ENCODE measurements at places on chromosomes 16 and 17.

- peak; percentile 77 for DNase-seq
These were observed 12.7 kb downstream of the SLC5A11 start for GRCh38 chr16:24858219-24859041.

DNA sequence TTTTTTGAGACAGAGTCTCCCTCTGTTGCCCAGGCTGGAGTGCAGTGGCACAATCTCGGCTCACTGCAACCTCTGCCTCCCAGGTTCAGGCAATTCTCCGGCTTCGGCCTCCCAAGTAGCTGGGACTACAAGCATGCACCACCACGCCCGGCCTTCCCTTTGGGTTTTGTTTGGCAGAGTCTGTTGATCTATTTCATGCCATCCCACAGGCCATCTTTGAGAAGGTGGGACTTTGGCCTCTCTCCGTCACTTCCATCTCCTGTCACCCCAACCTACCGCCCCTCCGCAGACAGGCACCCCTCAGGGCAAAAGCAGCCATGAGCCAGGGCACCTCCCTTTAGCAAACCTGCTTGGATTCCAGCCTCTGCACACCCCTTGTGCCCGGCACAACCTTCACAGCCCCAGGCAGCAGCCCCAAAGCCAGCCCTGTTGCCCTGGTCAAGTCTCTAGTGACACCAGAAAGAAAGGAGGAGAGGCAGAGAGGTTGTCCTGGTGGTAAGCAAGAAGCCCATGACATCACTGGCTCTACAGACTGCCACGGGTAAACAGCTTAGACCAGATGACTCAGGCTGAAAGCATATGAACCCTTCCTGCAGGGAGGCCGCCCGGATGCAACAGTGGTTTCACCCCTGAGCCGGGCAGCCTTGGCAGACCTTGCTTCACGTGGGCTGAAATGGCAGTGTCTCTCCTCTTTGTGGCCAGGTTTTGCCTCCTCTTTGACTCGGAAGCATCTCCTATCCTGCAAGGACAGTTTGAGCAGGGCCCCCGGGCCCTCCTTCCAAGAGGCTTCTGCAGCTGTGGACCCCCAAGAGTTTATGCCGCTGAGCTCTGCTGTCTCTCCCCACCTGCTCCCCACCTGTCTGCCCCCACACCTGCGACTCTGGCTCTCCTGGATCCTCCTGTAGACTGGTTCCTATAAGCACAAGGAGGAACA is 8.1 kb upstream of the TIMP2 start:
- peak; percentile 47 for DNase-seq

DNA sequence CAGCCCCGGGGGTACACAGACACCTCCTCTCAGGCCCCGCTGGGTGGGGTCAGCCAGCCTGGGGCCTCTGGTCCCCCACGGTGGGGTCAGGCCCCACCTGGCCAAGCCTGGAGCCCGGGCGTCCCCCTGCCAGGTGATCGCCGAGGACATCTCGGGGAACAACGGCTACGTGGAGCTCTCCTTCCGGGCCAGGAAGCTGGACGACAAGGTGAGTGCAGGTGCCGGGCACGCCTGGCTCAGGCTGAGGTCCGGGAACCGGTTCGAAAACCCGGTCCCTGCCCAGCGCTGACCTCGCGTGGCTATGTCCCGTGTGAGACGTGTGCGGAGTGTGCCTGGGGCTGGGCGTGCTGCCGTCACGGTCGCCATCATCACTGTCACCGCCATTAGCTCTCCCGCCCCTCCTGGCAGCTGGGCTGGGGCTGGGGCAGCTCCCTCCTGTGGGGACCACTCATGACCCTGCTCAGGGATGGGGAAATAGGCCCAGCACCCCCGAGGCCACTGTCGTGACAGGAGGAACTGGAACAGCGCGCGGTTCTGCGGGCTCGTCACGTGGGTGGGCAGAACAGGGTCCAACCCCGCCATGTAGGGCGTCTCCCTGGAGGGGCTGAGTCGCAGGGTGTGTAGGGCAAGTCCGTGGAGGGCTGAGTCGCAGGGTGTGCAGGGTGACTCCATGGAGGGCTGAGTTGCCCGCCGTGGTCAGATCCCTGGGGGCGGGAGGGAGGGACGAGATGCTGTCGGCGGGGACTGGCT is 8.5 kb downstream of the CPNE7 start:
- no peak for DNase-seq

- DNase-seq: no peak
These were observed 1.3 kb upstream of the KRTAP4-7 start for GRCh38 chr17:41082626-41083025.

DNA sequence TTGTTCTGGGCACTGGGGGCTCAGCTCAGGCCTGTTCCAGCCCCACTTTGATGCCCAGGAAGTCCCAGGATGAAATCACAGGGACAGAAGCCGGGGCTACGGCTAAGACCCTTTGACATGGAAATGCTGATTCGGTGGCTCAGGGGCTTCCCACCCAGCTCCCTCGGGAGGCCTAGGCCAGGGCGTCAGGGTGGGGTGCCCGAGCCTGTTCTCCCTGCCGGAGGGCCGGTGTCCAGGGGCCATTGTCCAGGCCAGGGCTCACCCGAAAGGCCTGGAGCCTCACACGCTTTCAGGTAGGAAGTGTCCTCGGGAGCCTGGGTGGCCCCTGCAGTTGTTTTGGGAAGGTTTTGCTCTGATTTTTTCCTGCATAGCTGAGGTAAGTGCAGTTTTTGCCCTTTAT is 34.0 kb downstream of the METRNL start:
- DNase-seq: no peak

DNA sequence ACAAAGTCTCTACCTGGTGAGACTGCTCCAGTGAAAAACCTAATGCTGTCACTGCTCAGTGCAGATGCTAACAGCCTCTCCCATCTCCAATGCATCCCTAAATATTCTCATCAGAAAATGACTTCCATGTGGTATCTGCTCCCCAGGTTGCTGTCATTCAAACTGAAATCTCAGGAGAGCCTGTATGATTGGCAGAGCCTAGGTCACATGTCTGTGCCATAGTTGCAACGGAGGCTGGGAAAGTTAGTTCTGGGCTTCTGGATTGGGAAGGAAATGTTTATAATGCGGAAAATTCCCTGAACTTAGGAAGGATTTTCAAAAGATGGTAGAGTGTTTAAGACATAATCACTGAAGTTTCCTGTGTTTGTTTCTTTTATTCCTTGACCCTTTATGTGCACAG is 206.4 kb upstream of the ZKSCAN2 start:
- no peak for DNase-seq

GRCh38 chr16:84832488-84833143 is 12.8 kb downstream of the CRISPLD2 start:
- DNase-seq: no peak

- DNase-seq: no peak
These were observed 4.9 kb downstream of the SLC35G3 start for GRCh38 chr17:35189291-35189690.

- peak; percentile 76 for DNase-seq
These were observed 667 bp downstream of the EFCAB13 start for GRCh38 chr17:47324224-47325020.

DNA sequence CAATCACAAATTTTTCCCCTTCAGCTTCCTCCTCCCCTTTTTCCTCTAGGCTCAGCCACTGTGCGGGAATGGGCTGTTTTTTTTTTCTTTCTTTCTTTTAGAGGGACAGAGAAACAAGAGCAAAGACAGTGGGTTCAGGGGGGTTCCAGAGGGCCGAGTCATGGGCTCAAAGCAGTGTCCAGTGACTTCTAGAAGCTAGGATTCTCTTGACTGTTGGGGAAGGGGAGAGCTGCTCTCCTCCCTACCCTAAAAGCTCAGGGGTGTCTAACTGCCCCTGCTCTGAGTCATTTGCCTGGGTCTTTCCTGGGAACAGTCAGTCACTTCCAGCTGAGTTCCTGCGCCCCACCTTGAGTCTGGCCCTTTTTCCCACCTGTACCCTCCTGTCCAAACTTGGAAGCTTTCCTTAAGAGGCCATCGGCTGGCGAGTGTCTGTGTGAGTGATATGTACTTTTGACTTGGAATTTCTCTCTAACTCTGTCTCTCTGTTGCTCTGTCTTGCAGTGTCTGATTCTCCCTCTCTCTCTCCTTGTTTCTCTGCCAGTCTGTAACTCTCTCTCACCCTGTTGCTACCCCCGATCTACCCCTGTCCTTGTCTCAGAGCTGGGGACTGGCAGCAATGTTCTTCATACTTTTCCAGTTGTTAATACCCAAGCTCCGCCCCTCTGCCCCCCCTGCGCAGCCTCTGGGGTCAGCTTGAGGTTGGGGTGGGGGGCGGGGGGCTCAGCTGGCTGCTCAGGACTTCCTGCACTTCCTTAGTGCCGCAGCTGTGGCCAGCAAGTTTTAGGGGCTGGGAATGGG is 2.4 kb downstream of the THRA start:
- DNase-seq: no peak

GRCh38 chr16:17261197-17261858 is 209.4 kb downstream of the XYLT1 start:
- DNase-seq: peak; percentile 43

DNA sequence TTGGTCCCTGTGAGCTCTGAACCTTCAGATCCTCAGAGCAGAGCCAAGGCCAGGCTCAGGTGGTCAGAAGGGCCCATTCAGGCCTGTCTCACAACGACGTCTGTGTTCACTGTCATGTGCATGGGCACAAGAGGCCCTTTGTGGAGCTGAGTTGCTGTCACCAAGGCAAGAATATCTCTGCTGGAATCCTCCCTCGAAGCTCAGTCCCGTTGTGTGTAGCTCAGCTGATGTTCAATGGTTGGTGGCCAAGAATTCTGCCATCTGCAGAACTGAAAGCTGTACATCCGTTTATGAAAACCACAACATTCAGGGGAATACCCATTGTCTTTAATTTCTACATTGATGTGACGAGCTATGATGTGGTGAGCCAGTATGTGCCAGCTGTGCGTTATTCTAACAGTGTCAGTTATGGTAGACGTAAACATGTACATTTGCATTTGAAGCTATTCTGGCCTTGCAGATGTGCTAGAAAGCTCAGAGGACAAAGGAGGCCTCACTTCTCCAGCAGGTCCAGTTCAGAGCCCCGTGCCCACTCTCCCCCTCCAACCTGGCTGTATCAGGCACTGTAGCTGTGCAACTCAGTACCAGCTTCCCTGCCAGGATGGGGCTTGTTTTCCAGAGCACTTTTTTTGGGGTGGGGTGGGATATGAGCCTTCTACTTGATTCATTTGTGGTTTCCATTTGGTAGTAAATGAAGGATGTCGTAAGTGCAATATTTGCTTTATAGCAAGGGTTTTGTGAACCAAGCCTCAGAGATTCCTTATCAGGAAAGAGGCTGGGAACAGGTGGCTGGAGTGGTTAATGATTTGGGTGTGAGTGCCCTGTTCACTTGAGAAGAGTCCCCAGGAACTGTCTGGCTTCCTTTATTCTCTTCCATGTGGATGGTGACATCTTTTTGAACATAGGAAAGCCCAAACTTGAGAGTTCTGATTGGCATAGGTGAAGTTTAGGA is 56.1 kb downstream of the B9D1 start:
- DNase-seq: peak; percentile 65

GRCh38 chr17:6559753-6560215 is 3.4 kb upstream of the PITPNM3 start:
- no peak for DNase-seq

- DNase-seq: no peak
These were observed 30.6 kb upstream of the MMD start for GRCh38 chr17:55452139-55452790.

DNA sequence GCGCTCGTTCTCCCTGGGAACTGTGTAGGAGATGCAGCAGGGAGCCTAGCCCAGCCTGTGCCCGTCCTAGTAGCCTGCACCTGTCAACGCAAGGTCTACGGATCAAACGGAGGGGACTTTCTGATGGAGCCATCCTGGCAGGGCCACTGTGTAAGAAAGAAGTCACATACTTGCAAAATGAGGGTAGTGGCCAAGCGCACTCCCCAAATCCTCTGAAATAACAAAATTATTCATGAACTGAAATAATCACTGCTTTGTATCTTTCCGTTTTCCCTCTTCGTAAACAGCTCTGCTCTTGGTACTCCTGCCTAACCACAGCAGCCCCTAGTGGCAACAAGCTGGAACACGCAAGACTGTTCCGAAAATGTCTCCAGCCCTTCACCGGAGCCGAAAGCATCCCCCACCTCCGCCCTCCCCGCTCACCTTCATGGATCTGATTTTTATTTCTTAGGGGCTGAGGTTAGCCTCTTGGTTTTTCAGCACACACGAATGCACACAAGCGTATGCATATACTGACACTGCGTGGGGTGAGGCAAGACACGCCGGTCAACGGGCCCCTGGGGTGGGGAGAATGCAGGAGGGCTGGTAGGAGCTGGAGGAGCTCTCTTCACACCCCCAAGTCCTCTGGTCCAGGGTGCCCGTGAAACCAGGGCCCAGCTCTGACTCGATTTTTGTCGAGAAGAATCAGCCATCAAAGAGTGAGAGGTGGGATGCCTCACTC is 100.8 kb downstream of the ABCC12 start:
- DNase-seq: peak; percentile 55

DNA sequence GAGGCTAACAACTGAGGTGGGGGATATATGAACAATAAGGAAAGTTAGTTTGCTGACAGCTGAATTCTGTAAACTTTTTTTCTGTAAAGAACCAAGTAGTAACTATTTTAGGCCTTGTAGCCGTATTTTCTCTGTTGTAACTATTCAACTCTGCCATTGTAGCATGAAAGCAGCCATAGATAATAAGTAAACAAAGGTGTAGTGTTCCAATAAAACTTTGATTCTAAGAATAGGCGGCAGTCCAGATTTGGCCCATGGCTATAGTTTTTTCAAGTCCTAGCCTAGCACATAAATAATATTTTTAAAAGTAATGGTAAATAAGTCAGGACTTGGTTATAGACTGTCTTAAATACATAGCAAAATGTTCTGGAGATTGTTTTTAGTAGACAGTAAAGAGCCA is 142.0 kb downstream of the STXBP4 start:
- DNase-seq: no peak

DNA sequence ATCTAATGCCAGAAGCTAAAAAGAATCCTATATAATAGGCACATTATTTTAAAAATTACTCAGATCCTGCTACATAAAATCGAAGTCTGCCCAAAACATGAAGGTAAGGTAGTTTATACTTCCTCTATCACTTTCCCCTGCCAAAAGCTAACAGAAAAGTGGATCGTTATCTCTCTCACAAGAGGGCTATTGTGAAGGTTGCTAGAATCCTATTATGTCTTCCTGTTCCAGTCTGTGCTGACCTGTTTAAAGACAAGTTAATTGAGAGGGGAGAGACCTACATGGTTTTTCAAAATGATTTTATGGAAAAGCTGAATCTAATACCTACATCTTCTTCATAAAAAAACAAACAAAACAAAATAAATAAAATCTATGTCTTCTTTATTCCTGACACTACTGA is 1410.9 kb upstream of the CDH8 start:
- DNase-seq: no peak

DNA sequence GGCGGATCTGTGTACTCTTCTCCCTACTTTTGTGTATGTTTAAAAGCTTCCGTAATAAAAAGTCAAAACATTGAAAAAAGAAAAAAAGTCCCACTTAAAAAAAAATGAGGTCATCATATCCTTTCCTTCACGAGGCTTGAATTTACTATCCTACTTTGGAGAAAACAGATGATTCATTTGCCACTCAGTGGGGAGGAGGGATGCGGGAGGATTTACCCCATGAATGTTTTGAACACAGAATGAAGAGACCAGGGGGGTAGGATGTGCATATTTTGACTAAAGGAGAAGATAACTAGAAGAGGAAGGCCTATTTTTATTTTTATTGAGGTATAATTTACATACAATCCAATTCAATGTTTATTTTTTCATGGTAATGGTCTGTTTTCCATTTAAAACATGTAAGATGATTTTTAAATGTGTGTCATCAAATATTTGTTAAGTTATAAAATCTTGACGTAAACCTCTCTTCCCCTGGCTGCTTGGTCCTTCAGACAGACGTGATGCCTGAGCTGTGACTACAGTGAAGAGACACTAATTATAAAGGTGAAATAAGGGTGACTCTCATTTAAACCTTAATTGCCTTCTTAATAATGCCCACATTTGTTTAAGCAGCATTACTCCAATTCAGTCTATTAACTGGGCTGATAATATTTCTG is 135.4 kb upstream of the AXIN2 start:
- DNase-seq: no peak

All from activated naive CD4-positive, alpha-beta T cell treated with anti-CD3 and anti-CD28 coated beads for 36 hours (primary cell).